ENCODE measurements at places on chromosomes 5 and 9.

- no peak for DNase-seq
Measured at GRCh38 chr9:38254151-38254550, 138.4 kb upstream of the ALDH1B1 start.

DNA sequence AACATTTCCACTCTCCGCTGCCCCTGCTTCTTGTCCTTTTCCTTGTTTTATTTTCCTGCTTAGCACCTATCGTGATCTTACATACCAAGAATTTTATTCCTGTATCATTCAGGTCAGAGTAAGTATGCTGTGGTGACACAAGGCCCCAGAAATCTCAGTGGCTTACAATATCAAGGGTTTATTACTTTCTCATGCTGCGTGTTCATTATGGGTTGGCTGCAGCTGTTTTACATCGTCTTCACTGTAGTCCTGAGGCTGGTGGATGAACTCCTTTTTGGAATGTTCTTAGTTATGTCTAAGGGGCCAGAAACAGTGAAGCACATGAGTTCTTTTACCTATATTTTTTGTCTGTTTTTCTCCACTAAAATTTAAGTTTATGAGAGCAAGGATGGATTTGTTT is 51.2 kb downstream of the FCHO2 start:
- no peak for DNase-seq

GRCh38 chr5:128506643-128507042 is 31.4 kb downstream of the FBN2 start:
- no peak for DNase-seq

- DNase-seq, result no peak
Measured at GRCh38 chr9:35598866-35599590, 6.0 kb upstream of the TESK1 start.

DNA sequence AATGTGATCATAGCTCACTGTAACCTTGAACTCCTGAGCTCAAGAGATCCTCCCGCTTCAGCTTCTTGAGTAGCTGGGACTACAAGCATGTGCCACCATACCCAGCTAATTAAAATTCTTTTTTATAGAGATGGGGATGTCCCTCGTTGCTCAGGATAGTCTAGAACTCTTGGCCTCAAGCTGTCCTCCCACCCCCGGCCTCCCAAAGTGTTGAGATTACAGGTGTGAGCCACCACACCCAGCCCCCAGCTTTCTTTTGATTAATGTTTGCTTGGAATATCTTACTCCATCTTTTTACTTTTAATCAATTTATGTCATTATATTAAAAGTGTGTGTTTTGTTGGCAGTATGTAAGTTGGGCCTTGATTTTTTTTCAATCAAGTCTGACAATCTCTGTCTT is 59.4 kb upstream of the EXOC3 start:
- DNase-seq, result no peak

DNA sequence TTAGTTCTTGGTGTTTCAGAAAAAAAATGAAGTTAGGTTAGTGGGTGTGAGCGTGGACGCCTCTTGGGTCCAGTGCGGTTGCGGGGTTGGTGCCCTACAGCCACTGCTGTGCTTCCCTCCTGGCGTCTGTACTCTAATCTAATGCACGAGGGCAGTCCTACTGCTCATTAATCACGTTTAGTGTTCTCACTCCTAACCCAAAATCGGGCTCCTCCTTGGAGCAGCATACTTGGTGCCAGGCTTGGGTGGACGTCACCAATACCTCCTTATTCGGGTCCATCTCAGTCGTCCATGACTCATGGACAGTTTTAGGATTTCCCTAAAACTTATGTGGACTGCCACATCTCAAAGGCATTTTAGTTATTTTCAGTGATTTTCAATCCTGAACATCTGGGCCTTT is 41.6 kb downstream of the TRIO start:
- DNase-seq, result no peak

GRCh38 chr9:137665697-137666512 is 47.1 kb downstream of the EHMT1 start:
- DNase-seq, result no peak

DNA sequence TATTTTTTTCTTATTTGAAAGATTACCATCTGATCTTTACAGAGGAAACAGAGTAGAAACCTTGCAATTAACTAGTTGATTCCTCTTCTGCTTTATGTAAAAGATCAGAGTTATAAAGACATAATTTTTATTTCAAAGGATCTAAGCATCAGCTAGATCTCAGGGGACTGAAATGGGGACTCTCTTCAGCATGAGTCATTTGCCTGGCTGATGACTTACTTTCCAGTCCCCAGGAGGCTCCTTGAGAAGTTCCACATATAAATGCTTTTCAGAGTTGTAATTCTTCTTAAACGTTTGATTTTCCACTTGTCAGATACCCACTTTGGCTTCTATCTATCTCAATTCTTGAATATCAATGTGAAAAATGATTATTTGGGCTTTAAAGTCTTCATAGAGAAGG is 389.4 kb downstream of the RAB3C start:
- DNase-seq, result no peak

GRCh38 chr5:177304392-177305119 is 957 bp downstream of the PRELID1 start:
- DNase-seq, result no peak

GRCh38 chr9:29691758-29692407 is 2118.6 kb upstream of the C9orf72 start:
- DNase-seq, result no peak

- DNase-seq, result no peak
Measured at GRCh38 chr9:96122751-96123150, 179.2 kb downstream of the HSD17B3 start.

- DNase-seq, result no peak
Measured at GRCh38 chr5:120817044-120817985, 353.2 kb downstream of the PRR16 start.

- DNase-seq, result no peak
Measured at GRCh38 chr5:95884017-95884325, 61.4 kb upstream of the GLRX start.

DNA sequence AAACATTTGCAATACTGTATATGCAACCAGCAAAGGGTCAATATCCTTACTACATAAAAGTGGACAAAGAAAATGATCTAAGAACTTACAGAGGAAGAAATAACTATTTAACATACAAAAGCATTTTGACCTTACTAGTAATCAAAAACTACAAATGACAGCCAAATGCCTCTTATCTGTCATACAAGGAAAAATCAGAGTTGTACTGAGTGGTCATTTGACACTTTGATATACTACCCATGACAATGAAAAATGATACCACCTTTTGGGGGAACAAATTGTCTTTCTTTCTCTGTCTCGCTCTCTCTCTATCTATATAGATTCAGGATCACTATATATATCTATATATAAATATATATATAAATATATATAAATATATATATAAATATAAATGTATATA is 50.4 kb upstream of the ZSWIM6 start:
- no peak for DNase-seq

DNA sequence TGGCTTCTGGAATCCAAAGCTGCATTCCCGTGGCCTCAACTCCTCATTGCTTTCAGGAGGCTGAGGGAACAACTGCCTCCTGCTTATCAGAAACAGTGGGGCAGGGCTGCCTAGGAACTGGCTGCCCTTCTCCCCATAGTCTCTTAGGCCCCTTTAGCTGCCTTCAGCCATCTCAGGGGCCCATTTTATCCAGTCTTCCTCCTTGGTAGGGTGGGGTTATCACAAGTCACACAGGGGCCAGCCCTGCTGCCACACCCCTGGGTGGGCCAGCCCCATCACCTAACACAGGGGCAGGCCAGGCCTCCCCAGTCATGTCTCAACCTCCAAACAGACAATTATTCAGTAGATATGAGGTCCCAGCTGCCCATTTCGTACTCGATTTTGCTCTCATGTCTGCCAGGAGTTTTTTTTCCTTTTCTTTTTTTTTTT is 3.9 kb downstream of the ALAD start:
- no peak for DNase-seq

DNA sequence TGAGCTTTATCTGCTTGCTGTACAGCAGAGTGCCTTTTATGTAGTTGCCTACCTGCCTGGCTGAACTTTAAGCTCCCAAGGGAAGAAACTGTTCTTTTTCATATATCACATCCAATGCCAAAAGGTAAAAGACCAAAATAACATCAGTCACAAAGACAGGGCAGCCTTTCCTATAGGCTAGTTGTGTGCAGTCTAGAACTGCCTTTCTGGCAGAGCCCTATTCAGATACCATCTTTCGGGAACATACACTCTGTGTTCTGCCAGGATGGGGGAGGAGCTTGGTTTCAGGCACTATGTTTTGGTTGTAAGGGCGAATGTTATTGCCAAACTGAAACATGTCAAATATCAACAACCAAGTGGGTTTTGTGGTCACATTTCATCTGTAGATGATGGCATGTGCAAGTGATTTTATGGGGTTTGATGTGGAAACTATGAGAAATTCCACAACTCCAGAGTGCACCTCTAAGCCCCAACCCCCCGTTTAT is 314.5 kb downstream of the ADGRV1 start:
- DNase-seq, result no peak

- no peak for DNase-seq
Measured at GRCh38 chr5:42301349-42301748, 121.9 kb upstream of the GHR start.

- no peak for DNase-seq
Measured at GRCh38 chr9:133955821-133956411, 36.2 kb downstream of the VAV2 start.

- no peak for DNase-seq
Measured at GRCh38 chr5:112656451-112656850, 81.2 kb upstream of the APC start.

GRCh38 chr5:115949096-115949495 is 13.2 kb upstream of the LVRN start:
- DNase-seq, result no peak

DNA sequence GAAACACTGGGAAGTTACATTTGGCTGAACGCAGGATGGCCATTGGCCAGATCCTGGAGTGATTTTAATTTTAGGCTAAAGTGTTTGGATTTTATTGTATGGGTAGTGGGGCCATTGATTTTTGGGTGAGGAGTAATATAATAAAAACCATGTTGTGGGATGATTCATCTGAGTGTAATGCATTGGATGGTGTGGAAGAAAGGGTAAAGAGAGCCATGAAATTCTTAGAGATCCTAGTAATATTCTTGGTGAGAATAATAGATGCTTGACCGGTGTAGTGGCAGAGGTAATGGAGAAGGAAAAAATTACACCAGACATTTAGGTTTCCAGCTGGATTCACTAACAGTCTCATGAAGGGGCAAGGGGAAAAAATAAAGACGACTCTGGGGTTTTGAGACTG is 158.1 kb downstream of the NPR3 start:
- no peak for DNase-seq

GRCh38 chr5:115600766-115601165 is 1.5 kb downstream of the TICAM2 start:
- DNase-seq, result no peak

- no peak for DNase-seq
Measured at GRCh38 chr9:109378316-109378715, 57.5 kb upstream of the EPB41L4B start.

GRCh38 chr9:91951944-91952520 is 2.0 kb upstream of the ROR2 start:
- no peak for DNase-seq

GRCh38 chr5:72556351-72557166 is 49.3 kb upstream of the ZNF366 start:
- DNase-seq, result peak; percentile 27

GRCh38 chr9:32344551-32345182 is 39.8 kb upstream of the ACO1 start:
- no peak for DNase-seq

DNA sequence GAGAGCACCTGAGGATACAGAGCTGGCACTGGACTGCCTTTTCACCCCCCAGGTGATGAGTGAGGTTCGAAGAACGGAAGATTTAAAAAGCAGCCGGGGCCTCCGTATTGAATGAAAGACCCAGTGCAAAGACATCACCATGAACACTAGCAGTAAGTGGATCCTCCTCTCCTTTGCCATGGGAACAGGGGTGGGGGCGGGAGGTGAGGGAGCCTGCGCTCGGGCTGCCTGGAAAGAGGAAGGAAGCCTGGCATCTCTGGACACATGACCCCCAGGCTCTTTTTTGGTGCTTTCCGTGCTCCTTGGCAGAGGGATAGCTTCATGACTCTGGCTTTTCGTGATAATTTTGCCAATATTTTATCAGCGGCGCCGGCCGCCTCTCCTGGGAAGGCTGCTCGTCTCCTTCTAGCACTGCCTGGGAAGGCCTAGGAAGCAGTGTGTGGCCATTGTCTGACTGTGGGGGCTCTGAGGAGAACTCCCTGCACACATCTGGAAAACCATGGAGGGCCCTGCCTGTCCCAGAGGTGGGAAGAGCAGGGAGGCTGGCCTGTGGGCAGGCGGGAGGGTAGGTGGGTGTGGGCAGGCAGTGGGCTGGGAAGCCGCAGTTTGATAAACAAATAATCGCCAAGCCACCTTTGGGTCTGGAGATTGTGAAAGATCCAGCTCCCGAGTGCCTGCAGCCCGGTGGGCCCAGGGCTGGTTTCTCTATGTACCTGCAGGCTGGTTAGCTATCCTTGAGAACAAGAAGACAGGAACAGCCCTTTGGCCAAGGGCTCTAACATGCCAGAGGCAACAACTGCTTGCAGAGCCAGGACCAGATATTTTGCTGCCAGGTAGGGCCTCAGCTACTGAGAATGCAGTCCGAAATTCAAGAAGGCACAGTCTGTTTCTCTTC is 911 bp downstream of the ABLIM3 start:
- DNase-seq, result peak; percentile 34

DNA sequence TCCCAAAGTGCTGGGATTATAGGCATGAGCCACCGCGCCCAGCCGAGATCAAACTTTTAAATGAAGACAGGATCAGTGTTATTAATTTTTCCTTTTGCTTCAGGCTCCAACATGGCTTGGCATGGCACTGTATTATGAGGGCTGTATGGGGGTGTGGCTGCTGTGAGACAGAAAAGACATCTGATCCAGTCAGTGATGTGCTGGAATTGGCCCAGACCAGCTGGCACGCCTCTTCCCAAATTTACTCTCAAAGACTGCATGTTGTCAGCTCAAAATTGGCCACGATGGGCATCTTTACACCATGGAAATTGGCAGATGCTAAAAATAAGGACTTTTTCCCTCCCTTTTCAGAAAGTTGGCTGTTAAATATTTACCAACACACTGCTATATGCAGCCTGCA is 12.1 kb upstream of the COL27A1 start:
- DNase-seq, result no peak

- DNase-seq, result no peak
Measured at GRCh38 chr5:92979716-92980115, 601.3 kb downstream of the NR2F1-AS1 start.

GRCh38 chr9:35861161-35861897 is 8.9 kb downstream of the OR13J1 start:
- no peak for DNase-seq

- no peak for DNase-seq
Measured at GRCh38 chr9:28155671-28156070, 582.4 kb upstream of the C9orf72 start.
